Stimulated activated CD4-positive, alpha-beta T cell treated with anti-CD3 and anti-CD28 coated beads, Interleukin-1b, Interleukin-23, amount 100 ng/mL, for 1 hour (primary cell): ENCODE measurements at places on chromosomes 12 and 14.
A peak's percentile ranks its signal among the peaks of the same experiment; 100 is the strongest.

GRCh38 chr12:4242595-4242994, 31.0 kb upstream of the CCND2 start:
- no peak for DNase-seq

DNA sequence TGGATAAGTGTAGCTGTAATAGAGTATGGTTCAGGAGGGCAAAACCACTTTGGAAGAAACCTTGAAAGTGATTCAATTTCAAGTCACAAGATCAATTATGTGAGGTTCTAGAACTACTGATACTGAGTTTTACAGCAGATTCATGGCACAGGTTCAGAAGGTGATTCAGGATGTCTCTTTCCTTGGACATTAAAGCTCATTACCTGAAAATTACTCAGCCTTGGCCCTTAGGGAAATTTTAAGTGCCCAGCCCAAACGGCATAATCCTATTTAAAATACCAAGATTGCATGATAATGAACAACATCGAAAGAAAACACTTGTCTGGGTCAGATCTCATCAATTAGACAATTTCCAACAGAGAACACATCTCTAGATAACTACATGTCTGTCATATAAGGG, 70.2 kb upstream of the SLC38A2 start:
- DNase-seq: no peak

DNA sequence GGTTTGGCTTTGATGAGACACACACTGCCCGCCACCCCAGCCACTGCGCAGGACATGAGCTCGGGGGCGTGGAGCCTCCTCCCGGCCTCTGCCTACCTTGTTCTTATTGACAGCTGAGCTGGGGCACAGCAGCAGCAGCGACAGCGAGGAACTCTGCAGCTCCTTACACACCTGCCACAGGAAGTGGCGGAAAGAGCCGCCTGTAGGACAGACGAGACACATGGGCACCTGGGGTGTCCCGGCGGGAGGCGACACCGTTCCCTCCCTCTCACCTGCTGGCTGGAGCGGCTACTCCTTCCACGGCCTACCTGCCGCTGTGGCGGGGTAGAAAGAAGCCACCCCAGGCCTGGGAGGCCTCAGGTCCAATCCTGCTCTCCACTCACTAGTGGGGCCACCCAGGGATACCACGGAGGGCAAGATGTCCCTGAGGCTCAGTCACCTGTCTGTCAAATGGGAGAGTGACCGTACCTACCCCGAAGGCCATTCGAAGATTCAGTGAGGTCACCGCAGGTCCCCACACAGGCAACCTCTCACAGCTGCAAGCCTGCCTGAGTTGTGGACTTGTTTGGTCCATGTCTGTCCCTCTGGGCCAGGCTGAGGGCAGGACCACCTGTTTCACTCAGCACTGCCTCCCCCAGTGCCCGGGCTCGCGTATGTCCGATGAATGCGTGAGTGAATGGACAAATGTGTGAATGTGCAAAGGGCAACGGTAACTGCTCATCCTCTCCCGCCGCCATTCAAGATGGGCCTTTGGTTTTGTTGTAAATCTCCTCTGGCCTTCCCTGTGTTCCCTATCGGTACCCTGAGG, 42.6 kb downstream of the TRAFD1 start:
- DNase-seq: no peak

- DNase-seq: no peak
Measured at GRCh38 chr14:63996625-63997220, 143.9 kb downstream of the SYNE2 start.

DNA sequence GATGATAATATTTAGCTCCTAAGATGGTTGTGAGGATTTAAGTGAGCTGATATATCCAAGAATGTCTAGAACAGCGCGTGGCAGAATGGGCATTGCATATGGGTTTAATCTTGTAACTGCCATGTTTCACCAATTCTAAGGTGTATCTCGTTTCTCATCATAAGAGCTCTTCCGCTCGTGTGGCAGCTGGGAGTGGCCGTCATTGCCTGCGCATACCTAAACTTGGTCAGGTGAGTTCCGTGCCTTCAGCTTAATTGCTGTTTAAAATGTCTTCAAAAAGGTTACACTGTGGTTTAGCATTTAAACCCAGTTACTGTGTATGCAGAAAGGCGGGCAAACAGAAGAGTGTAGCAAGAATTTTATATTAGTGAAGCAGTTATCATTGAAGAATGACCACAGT, 4.5 kb upstream of the AQP2 start:
- DNase-seq: no peak

- DNase-seq: peak; percentile 44
Measured at GRCh38 chr12:11765817-11766794, 116.6 kb downstream of the ETV6 start.

DNA sequence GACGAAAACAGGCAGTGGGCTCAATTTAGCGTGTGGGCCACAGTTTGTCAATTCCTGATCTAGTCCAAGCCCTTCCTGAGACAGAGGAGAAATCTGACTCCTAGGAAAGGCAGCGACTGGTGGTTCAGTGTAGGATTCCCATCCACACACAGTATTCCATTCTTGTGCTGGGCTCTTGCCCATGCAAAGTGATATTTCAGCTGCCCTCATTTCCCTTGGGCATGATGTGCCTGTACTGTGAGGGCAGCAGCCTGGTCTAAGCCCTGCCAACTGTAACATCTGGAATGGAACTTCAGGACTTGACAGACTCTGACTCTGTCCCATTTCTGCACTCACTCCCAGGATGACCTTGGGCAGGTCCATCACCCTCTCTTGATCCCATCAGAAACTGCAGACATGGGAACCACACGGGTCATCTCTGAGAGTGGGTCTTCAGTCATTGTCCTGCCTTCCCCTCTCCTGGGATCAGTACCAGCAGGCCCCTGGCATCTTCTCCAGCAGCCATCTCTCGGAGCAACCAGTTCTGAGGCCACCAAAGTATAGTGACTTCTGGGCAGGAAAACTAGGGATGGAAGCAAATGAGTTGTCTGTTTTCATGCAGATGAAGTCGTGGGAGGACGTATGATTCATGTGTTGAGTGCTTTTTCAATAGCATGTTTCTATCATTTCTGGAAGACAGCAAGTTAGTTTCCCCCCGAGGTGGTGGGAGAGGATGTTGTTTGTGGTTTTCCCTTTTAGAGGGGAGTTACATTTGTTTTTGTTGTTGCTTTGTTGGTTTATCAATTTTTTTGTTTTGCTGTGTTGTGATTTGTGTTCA, 54.2 kb upstream of the BCL2L14 start:
- no peak for DNase-seq

DNA sequence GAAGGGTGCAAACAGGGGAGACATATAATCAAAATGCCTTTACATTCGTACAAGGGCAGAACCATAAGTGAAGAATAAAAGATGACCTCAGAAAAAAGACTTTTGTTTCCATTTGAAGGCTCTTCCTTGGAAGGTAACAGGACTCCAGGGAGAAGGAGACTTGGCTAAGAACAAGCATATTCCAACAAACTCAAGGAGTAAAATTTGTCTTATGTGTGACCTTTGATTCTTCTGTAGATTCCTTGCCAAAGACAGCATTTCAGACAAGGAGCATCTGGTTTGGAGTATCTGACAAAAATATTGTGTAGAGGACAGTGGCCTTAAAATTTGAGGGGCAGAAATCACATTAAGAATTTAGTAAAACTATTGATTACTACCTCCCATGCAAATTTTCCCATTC, 991.9 kb downstream of the FLRT2 start:
- no peak for DNase-seq

GRCh38 chr14:69887740-69888657, 8.8 kb downstream of the SMOC1 start:
- DNase-seq: no peak

DNA sequence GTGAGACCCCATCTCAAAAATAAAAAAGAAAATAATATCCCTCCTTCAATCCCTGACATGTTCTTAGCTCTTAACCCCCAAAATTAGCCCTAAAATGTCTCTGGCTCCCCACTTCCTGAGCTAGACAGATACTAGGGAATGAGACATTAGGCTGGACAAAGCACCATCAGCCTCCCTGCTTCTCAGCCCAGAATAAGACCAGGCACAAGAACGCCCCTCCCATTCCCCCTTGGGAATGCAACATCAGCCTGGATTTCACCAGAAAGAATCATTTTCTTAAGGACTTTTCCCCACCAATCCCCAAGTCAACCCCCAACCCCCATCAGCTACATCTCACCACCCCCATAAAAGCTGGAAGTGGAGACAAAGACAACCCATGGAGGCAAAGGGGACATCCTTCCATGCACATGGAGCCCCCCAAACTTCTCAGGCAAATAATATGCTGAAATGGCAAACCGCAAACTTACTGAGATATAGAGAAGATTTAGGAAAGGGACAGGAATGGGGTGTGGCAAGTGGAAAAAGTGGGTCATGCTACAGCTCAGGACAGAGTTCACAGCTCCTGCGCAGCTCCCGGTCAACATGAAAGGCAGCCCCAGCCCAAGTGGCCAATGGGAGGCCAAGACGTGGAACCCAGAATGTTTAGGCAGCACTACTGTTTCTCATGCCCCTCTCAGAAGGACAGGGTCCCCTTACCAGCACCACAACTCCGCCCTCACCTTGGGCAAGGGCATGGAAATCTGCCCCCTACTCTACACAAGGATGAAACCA, 2.7 kb downstream of the CHD4 start:
- no peak for DNase-seq

DNA sequence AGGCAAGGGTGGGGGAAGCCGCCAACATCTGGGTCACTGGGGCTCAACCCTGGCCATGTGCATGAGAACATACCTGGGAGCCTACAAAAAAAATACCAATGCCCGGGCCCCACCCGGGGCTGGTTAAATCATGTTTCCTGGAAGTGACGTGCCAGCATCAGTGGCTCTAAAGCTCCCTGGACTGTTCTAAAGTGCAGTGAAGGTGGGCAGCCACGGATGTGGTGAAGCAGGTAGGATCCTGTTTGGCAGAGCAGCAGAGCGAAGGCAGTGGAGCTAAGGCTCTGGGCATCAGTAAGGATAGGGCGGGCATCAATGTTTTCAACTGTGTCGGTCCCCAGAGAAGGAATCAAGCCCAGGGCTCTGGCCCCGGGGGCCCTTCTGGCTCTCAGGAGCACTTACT, 525 bp upstream of the GPR68 start:
- DNase-seq: no peak

DNA sequence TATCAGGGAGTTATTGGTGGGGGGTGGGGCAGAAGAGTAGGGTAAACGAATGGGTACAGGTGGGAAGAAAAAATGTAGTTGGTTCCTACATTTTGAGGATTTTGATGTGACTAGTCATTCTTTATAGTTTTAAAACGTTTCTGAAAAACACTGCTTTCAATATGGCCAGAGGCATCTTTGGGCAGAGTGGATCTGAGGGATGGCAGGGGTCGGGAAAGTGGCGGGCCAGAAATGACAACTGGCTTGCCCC, 527 bp upstream of the ATP23 start:
- no peak for DNase-seq

- no peak for DNase-seq
Measured at GRCh38 chr12:70031046-70031445, 206.0 kb downstream of the MYRFL start.

DNA sequence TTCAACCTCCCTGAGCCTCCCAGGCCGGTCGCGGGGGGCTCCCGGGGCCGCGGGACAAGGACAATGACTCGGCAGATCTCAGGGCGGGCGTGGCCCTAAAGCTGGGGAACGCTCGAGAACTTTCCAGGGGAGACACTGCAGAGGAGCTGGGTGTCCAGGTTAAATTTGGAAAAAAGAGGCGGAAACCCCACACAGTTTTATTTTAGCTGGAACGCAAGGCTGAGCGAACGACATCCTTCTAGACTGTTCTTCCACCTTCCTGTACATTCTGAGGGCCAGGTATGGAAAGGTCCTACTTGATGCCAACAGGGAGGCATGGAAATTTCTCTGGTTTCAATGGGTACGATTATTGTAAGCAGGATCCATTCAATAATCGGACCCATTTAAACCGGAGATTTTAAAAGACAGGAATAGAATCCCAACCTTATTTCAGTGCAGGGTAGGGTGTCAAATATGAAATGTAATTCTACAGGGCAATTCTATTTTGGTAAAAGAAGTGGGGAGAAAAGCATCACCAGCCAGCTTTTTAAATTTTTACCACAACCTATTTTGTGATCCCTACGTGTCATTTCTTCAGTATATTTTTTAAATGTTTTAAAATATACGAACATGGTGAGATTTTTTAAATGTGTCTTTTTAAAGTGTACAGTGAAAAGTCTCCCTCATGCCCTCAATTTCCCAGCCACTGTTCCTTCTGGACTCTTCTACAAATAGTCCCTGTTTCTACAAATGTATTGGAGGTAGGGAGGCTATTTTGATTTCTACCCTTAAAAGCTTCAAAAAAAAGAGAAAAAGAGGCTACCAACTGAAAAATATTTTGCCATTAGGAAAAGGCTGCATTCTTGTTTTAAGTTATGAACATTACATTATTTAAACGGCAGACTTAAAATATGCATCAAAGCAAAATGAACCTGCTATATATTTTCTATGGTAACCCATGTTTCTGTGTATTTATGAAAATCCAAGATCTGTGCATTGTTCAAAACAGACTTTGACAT, 1.1 kb upstream of the UBC start:
- no peak for DNase-seq

DNA sequence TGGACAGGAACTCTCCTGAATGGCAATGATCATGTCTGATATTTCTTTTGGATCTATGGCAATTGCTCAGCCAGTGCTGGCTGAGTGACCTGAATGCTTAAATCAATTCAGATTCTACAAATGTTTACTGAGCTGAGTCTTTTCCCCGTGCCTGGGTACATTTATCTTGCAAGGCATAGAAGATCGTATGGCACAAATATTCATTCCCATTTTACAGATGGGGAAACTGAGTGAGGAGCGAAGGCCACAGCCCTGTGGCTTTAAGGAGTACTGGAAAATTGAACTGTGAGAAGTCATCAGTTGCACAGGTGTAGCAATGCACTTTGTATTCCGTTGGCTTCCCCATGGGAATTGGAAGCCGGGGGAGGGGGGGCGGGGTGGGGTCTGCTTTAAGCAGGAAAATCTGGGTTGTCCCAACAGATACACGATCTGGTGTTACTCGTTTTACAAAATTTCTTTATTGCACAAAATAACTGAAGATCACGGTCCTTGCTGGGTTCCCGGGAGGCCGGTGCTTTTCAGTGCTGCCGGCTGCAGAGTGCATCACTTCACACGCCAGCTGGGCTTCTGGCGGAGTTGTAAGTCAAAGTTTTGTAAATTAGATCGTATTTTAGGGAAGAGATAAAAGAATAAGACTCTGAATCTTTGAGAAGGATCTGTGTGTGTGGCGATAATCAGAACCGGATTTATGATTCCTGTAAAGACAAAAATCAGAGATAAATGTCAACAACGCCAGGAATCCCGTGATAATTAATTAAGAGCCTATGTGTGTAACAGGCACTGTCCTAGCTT, 75.0 kb upstream of the MAP1LC3B2 start:
- no peak for DNase-seq

DNA sequence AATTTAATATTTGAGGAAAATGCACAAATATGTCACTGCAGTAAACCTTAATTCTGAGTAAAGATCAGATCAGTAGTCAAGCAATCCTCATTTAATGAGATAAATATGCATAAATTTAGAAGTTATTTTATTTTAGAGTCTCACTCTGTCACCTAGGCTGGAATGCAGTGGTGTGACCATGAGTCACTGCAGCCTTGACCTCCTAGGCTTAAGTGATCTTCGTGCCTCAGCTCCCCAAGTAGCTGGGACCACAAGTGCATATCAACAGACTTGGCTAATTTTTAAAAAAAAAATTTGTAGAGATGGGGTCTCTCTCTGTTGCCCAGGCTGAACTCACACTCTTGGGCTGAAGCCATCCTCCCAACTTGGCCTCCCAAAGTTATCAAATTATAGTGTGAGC, 41.3 kb downstream of the LMO3 start:
- no peak for DNase-seq

- DNase-seq: no peak
Measured at GRCh38 chr14:67575684-67576083, 24.4 kb downstream of the PIGH start.

- peak; percentile 45 for DNase-seq
Measured at GRCh38 chr12:57127726-57128518, at the start of gene LRP1. Gene LRP1, plus strand, starts transcription at chr12:57128483. Its CDS starts 482 bp downstream, at chr12:57128965.

GRCh38 chr12:113929312-113929989, 36.7 kb downstream of the RBM19 start:
- no peak for DNase-seq
